Activated T-helper 9 cell treated with anti-CD3 and anti-CD28 coated beads, Interleukin-2, amount 50 U/mL, for 16 hours (primary cell): ENCODE measurements at places on chromosomes 5 and 9.

DNA sequence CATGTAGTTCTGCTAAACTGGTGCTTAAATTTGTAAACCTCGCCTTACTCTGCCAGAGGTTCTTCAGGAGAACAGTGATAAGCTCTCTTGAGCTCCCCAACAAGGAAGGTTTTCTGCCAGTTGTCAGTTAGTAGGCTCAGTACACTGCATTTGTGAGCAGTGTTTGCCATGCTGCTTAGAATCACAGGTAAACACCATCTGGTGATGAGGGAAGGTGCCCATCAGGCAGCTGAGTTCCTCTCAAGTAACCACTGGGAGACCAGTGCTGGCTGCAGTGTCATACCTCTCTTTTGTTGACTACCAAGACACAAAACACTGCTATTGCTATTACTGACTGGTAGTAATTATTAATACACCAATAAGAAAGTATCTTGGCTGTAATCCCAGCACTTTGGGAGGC is 186.2 kb upstream of the OTULINL start:
- no peak for DNase-seq

DNA sequence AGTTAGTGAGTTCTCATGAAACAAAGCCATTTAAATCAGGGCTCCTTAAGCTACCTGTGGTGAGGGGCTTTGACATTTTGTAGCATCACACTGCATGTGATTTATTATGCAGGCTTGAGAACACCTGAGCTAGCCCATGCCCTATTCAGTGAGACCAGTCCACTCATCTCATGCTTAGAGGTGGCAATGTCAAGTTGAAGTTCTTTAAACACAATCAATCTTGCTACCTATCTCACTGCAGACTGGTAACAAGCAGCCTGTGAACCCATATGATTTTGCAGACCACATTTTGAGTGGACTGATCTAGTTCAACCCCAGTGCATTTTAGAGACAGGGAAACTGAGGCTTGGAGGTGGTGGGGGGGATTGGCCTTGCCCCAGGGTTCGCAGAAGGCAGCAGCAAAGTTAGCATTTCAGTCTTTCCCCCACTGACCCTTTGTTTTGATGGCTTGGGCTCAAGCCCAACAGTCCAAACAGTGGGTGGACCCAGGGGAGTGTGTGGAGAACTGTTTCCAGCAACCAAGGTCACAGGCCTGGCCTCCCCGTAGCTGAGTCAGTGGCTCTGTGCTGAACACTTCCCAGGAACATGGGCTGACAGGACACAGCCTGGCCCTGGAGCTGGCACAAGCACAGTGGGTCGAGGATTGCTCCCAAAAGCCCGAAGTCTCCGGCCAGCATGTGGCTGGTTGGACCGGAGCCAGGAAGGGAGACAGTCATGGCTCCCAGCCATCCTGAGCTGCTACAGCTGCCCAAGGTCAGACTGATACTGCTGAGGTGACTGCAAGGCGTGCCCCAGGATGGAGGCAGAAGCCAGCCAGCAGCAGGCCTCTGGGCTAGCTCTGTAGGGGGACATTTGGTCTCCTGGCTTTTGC is 95.3 kb downstream of the RGS3 start:
- DNase-seq: no peak

- DNase-seq: no peak
Observed at GRCh38 chr5:173922527-173922926, 34.4 kb downstream of the CPEB4 start.

GRCh38 chr5:6728011-6728794 is 15.0 kb downstream of the TENT4A start:
- no peak for DNase-seq

GRCh38 chr9:7196467-7196866 is 438.7 kb downstream of the KDM4C start:
- no peak for DNase-seq

GRCh38 chr5:96293966-96294883 is 138.8 kb downstream of the PCSK1 start:
- no peak for DNase-seq

DNA sequence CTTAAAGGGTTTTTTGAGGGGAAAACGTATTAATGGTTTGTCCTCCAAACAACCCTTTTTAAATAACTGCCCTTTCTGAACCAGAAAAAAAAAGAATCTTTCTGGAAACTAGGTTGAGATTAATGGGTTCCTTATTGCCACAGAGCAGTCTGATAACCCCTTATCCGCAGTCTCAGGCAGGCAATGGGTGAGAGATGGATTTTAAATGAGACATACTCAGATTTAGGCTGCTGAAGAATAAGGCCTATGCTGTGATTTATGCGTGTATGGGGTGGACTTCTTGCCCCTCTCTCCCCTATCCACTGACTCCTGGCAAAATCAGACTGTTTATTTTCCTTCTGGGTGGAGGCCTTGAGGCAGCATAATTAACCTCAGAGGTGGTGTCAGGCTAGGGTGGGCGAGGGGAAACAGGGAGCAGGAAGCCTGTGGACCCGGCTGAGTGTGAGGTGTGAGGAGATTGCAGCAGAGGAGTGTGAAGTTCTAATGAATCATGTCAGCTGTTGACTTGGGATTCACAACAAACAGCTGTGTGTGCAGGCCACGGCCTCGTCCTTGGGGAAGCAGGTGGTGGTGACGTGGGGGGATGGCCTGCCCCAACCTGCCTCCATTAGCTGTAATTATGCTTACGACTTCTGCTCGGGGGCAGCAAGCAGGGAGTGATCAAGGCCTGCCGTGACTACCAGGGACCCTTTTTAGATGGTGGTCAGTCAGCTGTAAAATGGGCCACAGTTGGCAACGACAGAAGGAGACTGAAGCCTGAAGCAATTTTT is 196.4 kb downstream of the SEMA6A start:
- no peak for DNase-seq

GRCh38 chr5:157232706-157233105 is 33.2 kb upstream of the CYFIP2 start:
- DNase-seq: no peak

GRCh38 chr5:21642312-21642711 is 1210.8 kb downstream of the CDH12 start:
- no peak for DNase-seq

DNA sequence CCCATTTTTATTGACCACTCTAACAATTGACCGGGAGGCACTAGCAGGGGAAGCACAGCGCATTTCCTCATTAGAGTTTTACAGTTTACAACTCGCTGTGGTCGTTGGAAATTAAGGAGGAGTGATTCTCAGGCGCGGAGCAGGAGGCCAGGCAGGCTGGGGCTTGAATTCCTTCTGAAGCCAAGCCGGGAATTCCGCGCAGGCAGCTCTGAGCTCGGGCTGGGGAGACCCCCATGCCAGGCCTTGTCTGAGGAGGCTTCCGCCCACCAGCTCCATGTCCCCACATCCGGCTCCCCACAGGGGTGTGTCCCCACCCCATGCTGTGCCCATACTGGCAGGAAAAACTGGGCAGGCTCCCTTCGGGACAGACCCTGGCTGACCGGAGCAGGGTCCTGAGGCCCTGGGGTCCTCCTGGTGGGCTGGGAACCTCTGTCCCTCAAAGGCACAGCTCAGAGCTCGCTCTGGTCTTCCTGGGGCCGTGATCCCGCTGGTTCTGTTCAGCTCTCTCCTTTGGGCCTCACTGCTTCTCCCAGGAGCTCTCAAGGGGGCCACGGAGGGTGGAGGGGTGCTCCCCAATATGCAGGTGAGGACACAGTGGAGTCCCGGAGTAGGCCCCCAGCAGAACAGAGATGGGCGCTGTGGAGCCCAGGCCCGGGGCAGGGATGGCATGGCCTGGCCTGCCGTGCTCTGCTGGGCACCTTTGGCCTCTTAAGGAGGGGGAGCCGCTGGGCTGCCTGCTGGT is 1.3 kb upstream of the NRARP start:
- DNase-seq: no peak

- no peak for DNase-seq
Observed at GRCh38 chr5:24850926-24851486, 206.2 kb upstream of the CDH10 start.

- DNase-seq: no peak
Observed at GRCh38 chr9:27451207-27451797, 72.8 kb upstream of the IFNK start.

DNA sequence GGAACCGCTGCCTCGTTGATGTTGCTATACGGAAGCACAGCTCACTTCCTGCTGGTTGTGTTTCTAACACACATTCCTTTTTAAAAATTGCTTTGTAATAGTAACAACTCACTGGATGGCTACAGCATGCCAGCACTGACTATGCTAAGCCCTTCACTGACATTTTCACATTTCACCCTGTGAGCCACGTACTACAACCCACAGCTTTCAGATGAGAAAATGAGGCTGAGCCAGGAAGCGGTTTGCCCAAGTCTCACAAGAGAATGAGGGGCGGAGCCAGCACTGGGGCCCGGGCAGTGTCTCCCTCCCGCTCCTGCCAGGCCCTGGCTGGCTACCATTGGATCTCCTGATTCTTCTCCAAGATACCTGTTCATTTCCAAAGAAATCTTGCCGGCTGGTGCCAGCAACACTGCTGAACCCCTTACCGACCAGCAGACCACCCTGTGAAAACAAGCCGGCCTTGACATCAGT is 38.3 kb downstream of the FAM78A start:
- DNase-seq: peak; percentile 73

GRCh38 chr5:136927571-136927970 is 562.2 kb upstream of the TRPC7 start:
- no peak for DNase-seq

DNA sequence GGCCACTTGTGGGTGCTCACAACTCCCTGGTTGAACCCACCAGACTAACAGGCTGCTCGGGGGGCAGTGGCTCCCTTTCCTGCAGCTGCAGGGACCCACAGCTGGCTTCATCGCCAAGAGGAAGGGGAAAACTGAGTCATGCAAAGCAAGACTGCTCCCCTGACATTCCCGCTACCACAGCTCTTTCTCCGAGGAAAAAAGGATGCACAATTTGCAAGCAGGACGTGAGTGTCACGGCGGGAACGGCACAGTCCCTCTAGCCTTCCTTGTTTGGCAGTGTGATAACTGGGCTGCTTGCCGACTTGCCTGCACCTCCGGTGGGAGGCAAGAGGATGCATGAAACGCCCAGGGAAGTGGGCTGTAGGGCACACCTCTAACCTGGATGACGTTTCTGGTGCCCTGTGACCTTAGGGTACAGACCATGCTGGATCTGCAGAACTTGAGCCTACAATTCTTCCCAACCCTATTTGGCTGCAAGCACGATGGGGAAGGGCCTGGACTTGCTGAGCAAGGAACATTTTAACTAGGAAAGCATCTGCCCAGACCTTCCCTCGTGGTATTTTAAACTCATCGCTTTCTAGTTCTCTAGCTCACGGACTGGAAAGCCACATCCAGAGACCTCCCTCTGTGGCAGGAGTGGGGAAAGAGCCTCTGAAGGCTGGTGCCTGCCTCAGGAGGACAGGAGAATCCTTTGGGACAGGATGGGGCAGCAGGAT is 7.8 kb downstream of the SH3PXD2B start:
- DNase-seq: no peak

GRCh38 chr5:177458912-177459350 is 12.3 kb downstream of the PRR7 start:
- DNase-seq: no peak

GRCh38 chr5:131305138-131305689 is 41.4 kb downstream of the CDC42SE2 start:
- DNase-seq: no peak

- no peak for DNase-seq
Observed at GRCh38 chr9:77854916-77855311, 176.7 kb downstream of the GNAQ start.

GRCh38 chr5:89036166-89036565 is 153.2 kb upstream of the MEF2C start:
- no peak for DNase-seq

DNA sequence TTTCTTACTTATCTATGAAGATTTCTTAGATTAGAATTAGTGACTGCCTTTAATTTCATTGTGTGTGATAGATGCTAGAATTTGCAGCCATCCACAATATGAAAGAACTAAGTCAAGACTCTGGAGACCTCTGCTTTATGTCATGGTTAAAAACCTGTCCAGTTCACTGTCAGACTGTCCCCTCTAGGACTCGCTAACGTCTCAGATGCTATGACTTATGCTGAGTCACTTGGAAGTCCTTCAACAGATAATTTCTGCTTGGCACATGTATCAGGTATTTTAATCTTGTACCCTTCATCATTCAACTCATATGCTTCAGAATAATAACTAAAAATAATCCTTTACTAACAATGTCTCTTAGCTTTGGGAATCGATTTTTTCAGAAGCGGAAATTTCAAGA is 230.5 kb upstream of the DMAC1 start:
- DNase-seq: no peak

- no peak for DNase-seq
Observed at GRCh38 chr5:135916638-135917263, 21.1 kb upstream of the IL9 start.

DNA sequence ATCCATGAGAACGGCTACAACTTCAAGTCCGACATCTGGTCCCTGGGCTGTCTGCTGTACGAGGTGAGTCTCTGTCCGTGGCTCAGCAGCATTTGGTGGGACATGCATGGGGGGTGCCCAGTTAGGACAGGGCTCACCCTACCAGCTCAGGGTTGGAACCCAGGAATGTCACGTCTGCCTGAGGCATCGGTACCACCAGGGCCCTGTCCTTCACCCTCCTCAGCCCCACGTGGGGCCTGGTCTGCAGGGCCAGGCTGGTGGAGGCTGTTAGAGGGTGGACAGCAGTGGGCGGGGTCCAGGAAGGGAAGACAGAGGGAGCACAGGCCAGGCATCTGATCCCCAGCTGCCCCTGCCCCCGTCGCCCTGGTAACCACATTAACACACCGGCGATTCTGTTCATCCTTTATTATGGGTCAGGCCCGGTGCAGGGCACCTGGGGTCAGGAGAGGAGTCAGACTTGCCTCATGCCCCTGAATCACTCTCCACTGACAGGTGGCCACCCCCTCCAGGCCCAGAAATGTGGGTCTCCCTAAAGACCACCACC is 75.6 kb downstream of the PSMB7 start:
- no peak for DNase-seq

DNA sequence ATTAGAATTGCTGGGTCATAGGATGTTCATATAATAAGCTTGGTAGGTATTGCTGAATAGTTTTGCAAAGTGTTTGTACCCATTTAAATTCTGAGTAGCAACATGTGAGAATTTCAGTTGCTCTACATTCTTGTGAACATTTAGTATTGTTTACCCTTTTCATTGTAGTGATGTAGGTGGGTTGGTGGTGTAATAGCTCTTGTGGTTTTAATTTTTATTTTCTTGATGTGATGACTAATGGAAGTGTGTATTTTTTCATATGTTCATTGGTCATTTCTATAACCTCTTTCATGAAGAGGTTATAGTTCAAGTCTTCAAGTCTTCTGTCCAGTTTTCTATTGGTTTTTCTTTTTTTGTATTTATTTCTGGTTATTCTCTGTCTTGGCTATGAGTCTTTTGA is 34.4 kb downstream of the RASA1 start:
- DNase-seq: no peak

DNA sequence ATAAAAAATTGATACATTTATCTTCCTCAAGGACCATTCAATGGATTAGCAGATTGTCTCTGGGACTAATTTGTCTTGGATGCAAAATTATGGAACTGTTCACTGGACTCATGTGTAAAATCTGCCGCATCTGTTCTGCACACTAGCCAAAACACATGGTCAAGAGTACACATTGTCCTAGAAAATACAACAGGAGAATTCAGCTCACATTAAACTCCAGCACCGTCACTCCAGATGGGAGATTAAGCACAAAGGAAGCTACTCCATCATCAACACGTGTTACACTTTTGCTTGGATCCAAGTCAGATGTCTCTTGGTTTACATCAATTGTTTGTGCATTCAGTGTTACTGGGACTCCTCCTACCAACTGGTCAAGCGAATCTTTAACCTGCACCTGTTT is 28.8 kb downstream of the C5 start:
- DNase-seq: no peak
